Vagina (tissue), 2 donors: ENCODE measurements at places on chromosomes 7 and 10. TPM values are rescaled to one million over a fixed set of nuclear protein-coding genes. Genes with fewer than 3 reads are reported as not detected.

The KBTBD2 gene
- total RNA-seq: 30.0 TPM

The ATG9B gene
- total RNA-seq: 34.1 TPM

The ALKBH4 gene
- 8.3 TPM for total RNA-seq

The FANK1 gene
- 6.6 TPM for total RNA-seq

The PHF14 gene
- total RNA-seq: 43.5 TPM

The STEAP1 gene
- 24.3 TPM for total RNA-seq

The GIMAP1 gene
- total RNA-seq: 5.2 TPM

The SMC3 gene
- total RNA-seq: 27.5 TPM

The FBXL15 gene
- total RNA-seq: 27.7 TPM

- H3K4me1 ChIP-seq: peaks cover 3% of the 10 kb centered on the region
- no peaks in the 10 kb centered on the region for H3K36me3 ChIP-seq
- no peaks in the 10 kb centered on the region for H3K27me3 ChIP-seq
- H3K4me3 ChIP-seq: no peak overlapping the region
- no peak overlapping the region for H3K27ac ChIP-seq
These were observed 112.4 kb downstream of the CABCOCO1 start for GRCh38 chr10:61775111-61775510.

- no peak for DNase-seq
- no peaks in the 10 kb centered on the region for H3K4me1 ChIP-seq
- no peaks in the 10 kb centered on the region for H3K27me3 ChIP-seq
These were observed 163.1 kb upstream of the HGF start for GRCh38 chr7:81932936-81933335.

- no peak for DNase-seq
- H3K27me3 ChIP-seq: no peaks in the 10 kb centered on the region
- no peaks in the 10 kb centered on the region for H3K4me1 ChIP-seq
These were observed 1650.5 kb upstream of the LRRTM3 start for GRCh38 chr10:65275296-65275695.

DNA sequence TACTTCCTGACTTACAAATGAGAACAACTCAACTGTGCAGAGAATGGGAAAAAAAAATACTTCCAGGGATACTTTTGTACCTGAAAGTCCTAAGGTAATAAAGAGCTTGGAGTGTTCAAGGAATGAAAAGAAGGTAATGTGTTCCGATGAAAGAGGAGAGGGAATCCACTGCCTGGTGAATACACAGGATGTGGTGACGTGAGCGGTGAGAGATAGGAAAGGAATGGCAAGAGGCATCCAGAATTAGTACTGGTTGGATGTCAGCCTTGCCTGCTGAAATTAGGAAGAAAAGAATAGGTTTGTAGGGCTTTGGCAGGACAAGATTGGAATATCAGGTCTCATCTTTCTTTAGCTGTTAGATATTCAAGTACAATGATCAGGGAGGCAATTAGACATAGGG lies 347.7 kb downstream of the POM121L12 start:
- H3K27me3 ChIP-seq: no peaks in the 10 kb centered on the region
- H3K36me3 ChIP-seq: no peaks in the 10 kb centered on the region
- DNase-seq: no peak
- no peak overlapping the region for H3K27ac ChIP-seq
- no peaks in the 10 kb centered on the region for H3K4me1 ChIP-seq
- no peak overlapping the region for H3K4me3 ChIP-seq

DNA sequence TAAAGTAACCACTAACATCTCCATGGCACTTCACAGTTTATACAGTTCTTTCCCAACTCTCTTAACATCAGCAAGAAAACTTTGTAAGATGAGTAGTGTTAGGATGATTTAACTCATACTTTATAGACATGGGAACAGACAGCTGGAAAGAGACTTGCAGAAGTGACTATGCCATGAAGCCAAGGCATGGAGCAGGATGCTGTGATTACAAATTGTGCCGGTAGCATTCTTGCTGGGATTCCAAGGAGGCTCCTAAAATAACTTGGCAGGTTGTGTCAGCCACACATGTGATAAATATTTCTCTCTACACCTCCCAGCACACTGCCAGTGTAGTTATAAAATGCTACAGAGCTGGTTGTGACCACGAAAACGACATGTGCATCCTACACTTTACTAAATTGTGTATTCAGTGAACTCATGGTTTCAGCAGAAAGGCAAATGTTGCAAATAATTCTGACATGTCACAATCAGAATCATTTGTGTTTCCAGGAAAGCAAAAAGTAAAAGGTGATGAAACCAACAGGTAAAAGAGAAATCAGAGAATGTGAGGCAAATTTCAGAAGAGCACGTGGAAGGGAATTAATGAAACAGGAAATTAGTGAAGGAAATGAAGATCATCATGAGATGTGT lies 5.6 kb upstream of the CYP3A4 start:
- H3K27me3 ChIP-seq: no peaks in the 10 kb centered on the region

DNA sequence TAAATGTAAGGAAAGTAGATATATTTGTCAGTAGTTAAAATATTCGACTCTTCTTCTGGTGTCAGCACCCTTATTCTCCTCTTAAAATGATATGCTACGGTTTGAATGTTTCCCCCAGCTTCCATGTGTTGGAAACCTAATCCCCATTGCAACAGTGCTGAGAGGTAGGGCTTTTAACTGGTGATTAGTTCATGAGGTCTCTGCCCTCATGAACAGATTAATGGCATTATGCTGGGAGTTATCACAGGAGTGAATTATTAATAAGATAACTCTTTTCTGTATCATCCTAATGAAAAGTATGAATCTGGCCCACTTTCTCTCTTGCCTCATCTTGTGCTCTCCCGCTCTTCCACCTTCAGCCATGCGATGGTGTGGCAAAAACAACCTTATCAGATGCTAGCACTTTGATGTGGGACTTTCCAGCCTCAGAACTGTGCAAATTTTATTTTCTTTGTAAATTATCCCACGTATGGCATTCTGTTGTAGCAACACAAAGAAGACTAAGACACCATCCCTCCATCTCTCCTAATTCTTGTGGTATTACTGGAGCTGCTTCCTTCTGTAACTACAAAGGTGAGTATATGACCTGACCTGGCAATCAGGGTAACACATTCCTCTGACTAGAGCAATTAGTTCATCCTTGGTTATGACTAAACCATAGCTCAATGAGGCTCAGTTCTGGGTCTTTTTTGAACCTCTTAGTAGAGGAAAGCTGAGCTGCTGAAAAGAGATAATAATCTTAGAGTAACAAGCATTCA lies 171.1 kb upstream of the TMEM196 start:
- H3K4me1 ChIP-seq: peaks cover 2% of the 10 kb centered on the region
- H3K36me3 ChIP-seq: no peaks in the 10 kb centered on the region
- H3K27me3 ChIP-seq: no peaks in the 10 kb centered on the region
- no peak overlapping the region for H3K27ac ChIP-seq
- DNase-seq: no peak
- H3K4me3 ChIP-seq: no peak overlapping the region

GRCh38 chr10:109743146-109743545 lies 180.2 kb downstream of the XPNPEP1 start:
- no peaks in the 10 kb centered on the region for H3K27me3 ChIP-seq
- H3K36me3 ChIP-seq: no peaks in the 10 kb centered on the region
- no peak for DNase-seq
- no peak overlapping the region for H3K27ac ChIP-seq
- no peaks in the 10 kb centered on the region for H3K4me1 ChIP-seq

DNA sequence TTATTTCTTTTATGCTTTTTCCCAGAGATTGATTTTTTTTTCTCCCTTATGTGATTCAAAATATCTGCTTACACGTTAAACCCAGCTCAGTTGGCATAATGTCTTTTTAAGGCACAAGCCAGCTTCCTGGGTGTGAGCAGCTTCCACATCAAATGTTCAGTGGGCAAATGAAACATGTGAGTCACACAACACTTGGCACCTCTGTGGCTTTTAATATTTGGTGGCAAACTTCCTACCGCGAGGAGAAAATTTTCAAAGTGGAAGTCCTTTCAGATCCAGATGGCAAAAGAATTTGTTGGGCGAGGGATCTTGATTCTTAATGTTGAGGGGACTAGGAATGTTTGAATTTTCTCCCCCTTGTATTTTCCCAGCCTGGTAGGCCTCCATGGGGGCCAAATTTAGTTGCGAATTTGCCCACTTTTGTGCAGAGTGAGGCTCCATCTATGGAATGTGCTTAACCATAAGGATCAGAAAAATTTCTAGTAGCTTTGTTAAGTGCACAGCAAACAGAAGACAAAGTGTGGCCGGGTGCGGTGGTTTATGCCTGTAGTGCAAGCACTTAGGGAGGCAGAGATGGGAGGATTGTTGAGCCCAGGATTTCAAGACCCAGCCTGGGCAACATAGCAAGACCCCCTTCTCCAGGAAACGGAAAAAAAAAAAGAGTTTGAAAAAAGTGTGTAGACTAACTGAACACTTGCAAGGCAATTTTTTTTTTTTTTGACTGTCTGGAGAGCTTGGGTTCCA lies 31.0 kb downstream of the CUX1 start:
- DNase-seq: no peak
- peaks cover 7% of the 10 kb centered on the region for H3K4me1 ChIP-seq
- no peaks in the 10 kb centered on the region for H3K27me3 ChIP-seq
- H3K4me3 ChIP-seq: no peak overlapping the region
- no peak overlapping the region for H3K27ac ChIP-seq

DNA sequence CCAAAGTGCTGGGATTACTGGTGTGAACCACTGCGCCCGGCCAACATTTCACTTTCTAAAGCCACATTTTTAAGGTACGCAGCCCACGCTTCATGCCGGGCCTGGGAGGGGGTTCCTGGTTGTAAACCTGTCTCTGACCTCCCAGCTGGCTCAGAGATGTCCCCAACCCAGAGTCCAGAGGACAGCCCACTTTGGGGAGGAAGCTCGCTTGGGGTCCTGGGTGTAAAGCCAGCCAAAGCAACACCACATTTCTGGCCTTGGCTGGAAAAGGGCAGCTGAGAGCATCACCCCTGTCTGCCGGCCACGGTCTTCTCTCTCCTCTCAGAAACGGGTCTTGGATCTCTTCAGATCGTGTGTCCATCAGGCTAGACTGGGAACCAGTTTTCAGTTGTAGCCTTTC lies 23.9 kb upstream of the PITRM1 start:
- H3K4me3 ChIP-seq: no peak overlapping the region
- peak overlapping the region; percentile 7 for H3K27ac ChIP-seq
- peaks cover 13% of the 10 kb centered on the region for H3K4me1 ChIP-seq
- no peaks in the 10 kb centered on the region for H3K27me3 ChIP-seq

- H3K4me3 ChIP-seq: no peak overlapping the region
- no peak overlapping the region for H3K27ac ChIP-seq
- no peak for DNase-seq
- no peaks in the 10 kb centered on the region for H3K27me3 ChIP-seq
- H3K36me3 ChIP-seq: no peaks in the 10 kb centered on the region
These were observed 1068.1 kb downstream of the NRG3 start for GRCh38 chr10:82943142-82943541.

- no peaks in the 10 kb centered on the region for H3K27me3 ChIP-seq
- no peak overlapping the region for H3K4me3 ChIP-seq
- H3K36me3 ChIP-seq: no peaks in the 10 kb centered on the region
- H3K27ac ChIP-seq: no peak overlapping the region
These were observed 28.4 kb downstream of the MKI67 start for GRCh38 chr10:128097783-128098182.

- no peak overlapping the region for H3K27ac ChIP-seq
- H3K36me3 ChIP-seq: no peaks in the 10 kb centered on the region
- no peaks in the 10 kb centered on the region for H3K27me3 ChIP-seq
- H3K4me1 ChIP-seq: no peaks in the 10 kb centered on the region
- H3K4me3 ChIP-seq: no peak overlapping the region
- DNase-seq: no peak
These were observed 169.4 kb upstream of the EEPD1 start for GRCh38 chr7:35983626-35984025.

DNA sequence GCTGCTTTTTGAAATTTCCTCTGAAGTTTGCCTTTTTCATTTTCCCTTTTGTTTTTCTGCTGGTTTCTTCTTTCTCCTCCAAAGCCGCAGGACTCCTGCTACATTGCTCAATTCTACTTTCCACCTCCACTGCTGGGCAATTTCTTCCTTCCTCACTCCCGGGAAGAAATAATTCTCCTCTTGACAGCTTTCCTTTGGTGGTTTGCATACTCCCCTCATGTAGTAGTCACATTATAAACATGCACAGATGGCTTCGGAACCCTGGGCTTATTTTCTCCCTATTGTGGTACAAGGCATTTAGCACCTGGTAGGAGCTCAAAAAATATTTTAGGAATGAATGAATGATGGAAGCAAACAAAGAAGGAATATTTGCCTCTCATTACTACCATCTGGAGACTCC lies 977.2 kb downstream of the LRMDA start:
- no peak overlapping the region for H3K4me3 ChIP-seq
- H3K27me3 ChIP-seq: no peaks in the 10 kb centered on the region
- no peaks in the 10 kb centered on the region for H3K4me1 ChIP-seq
- DNase-seq: no peak
- no peaks in the 10 kb centered on the region for H3K36me3 ChIP-seq

DNA sequence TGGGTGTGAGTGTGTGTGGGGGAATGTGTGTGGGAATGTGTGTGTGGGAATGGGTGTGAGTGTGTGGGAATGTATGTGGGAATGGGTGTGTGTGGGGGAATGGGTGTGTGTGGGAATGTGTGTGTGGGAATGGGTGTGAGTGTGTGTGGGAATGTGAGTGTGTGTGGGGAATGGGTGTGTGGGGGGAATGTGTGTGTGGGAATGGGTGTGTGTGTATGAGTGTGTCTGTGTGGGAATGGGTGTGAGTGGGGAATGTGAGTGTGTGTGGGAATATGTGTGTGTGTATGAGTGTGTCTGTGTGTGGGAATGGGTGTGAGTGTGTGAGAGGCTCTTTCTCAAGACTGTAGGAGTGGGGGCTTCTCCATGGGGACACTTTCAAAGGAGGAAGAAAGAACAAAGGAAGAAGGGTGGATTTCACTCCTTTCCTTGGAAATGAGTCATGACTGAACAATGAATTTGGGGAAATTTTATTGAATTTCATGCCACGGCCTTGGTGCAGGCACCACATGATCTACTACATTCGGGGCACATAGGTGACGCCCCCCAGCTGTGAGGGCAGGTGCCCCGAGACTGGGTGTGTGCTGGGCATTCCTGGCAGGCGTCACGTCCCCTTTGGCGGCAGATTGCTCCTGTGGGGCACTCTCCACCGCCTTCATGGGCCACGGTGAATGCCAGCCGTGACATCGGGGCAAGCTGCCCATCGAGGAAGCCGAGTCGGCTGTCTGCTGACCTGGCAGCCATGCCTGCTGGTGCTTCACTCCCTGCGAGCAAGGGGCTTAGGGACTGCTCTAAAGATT lies 88.8 kb upstream of the INSIG1 start:
- DNase-seq: no peak
- peaks cover 9% of the 10 kb centered on the region for H3K4me1 ChIP-seq
- H3K36me3 ChIP-seq: no peaks in the 10 kb centered on the region

- peaks cover 36% of the 10 kb centered on the region for H3K36me3 ChIP-seq
- no peaks in the 10 kb centered on the region for H3K4me1 ChIP-seq
- no peaks in the 10 kb centered on the region for H3K27me3 ChIP-seq
- DNase-seq: no peak
- no peak overlapping the region for H3K27ac ChIP-seq
These were observed 46.5 kb downstream of the SLK start for GRCh38 chr10:104013489-104013888.

- H3K4me1 ChIP-seq: no peaks in the 10 kb centered on the region
- no peaks in the 10 kb centered on the region for H3K27me3 ChIP-seq
- no peak overlapping the region for H3K4me3 ChIP-seq
- no peak for DNase-seq
- no peak overlapping the region for H3K27ac ChIP-seq
- H3K36me3 ChIP-seq: no peaks in the 10 kb centered on the region
These were observed 92.9 kb downstream of the SVOPL start for GRCh38 chr7:138608275-138608674.

- no peaks in the 10 kb centered on the region for H3K4me1 ChIP-seq
- no peak overlapping the region for H3K4me3 ChIP-seq
- DNase-seq: no peak
These were observed 187.6 kb upstream of the ITGB1 start for GRCh38 chr10:33145451-33146188.

- H3K36me3 ChIP-seq: no peaks in the 10 kb centered on the region
- H3K4me1 ChIP-seq: peaks cover 26% of the 10 kb centered on the region
- no peaks in the 10 kb centered on the region for H3K27me3 ChIP-seq
- H3K4me3 ChIP-seq: no peak overlapping the region
These were observed 88.8 kb downstream of the KMT2E start for GRCh38 chr7:105102557-105103352.
